ENCODE measurements at places on chromosomes 13 and 19. TPM values are rescaled to one million over a fixed set of nuclear protein-coding genes. Genes with fewer than 3 reads are reported as not detected.

DNA sequence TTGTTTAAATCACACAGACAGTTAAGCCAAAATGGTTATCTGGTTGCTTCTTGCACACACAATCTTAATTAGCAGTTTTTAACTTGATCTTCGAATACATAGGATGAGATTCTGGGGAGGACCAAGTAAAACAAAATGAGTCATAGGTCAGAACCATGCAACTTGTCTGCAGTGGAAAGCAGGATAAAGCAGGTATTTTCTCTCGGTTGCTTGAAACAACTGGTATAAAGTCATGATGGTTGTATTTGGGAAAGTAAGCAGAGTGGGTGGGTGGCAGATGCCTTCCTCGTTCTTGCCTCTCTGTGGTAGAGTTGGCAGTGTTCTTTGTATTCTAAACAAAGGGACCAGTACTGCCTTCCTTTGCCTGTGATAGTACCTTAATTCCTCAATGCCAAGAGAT, 167.0 kb downstream of the COG6 start:
- no peak for DNase-seq

DNA sequence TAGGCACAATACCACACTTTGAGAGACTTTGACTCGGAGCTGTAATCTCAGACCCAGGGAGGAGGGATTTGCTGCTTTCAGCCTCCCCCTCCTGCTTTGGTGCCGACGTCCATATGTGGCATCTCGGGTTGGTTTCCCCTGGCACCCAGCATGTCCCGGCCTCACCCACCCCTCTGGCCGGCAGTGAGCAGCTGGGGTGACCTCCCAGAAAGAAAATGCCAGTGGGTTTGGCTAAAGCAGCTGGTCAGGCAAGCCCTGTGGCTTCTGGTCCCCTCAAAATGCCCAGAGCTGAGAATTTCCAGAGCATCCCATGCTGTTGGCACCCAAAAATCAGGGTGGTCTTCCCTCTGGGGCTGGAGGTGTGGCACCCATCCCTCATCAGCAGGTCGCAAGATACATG, 34.1 kb downstream of the INSR start:
- no peak for DNase-seq

- DNase-seq: no peak
Observed at GRCh38 chr19:35211545-35212230, 16.9 kb downstream of the FAM187B start.

DNA sequence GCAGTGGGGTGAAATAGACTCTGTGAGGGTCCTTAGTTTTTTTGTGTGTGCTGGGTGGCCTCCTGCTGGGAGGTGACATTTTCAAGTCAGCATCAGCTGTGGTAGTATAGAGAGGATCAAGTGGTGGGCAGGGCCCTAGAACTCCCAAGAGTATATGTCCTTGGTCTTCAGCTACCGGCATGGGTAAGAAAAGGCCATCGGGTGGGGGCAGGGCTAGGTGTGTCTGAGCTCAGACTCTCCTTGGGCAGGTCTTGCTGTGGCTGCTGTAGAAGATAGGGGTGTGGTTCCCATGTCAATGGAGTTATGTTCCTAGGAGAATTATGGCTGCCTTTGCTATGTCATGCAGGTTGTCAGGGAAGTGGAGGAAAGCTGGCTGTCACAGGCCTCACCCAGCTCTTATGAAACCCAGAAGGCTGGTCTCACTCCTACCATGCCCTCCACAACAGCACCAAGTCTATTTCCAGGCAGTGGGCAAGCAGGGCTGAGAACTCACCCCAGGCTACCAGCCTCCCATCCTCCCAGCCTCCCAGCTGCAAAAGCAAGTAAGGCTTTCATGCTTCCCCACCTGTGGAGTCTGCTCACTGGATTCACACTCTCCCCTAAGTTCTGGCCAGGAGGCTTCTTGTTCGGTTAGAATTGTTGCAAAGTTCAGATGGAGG, 130.6 kb upstream of the SOX1 start:
- no peak for DNase-seq

- no peak for DNase-seq
Observed at GRCh38 chr13:80256352-80256932, 84.5 kb downstream of the SPRY2 start.

DNA sequence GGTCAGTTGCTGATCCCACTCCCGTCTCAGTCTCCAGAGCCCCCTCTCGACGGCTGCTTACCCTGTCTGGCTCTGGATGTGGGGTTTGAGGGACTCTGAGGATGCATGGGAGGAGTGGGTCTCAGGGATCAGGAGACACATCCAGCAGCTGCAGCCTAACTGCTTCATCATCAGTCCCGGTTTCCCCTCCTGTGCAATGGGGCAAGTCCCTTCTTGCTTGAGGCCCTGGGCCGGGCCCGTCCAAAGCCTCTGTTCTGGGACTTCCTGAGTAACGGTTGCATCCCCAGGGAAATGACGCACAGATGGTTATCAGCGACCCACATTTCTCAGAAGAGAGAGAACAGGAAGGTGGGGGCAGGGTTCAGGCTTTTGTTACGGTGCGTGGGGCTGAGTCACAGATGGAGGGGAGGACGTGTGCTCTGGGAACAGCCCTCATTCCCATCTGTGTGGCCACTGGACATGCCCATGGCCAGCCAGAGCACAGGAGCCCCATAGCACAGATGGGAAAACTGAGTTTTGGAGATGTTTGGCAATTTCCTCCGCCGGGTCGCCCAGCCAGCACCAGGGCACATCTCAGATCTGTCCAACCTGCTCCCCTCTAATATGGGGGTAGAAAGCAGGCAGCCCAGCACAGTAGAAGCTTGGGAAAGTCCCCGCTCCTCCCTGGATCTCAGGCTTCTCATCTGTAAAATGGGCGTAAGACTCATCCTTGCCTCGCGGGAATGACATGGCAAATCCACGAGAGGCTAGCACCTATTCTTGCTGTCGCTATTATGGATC, 19.3 kb downstream of the GNA15 start:
- DNase-seq: peak; percentile 99

DNA sequence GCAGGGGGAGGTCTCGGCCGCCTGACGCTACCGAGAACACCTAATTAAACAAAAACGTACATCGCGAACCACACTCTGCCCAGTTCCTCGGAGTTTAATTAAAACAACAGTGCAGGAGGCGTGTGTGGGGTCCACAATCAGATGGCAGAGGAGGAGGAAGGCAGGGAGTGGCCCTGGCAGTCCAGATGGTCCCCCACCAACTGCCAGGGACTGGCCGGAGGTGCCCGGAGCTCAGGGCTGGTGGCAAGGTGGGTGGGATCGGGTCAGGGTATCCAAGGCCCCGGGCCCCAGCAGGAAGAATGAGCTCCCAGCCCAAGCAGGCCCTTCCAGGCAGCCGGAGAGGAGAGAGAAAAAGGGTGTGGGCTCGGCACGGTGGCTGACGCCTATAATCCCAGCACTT, 71.3 kb downstream of the PTPRS start:
- DNase-seq: no peak

GRCh38 chr19:35134601-35135242, at the start of gene LGI4:
LGI4 (minus strand) TSS chr19:35135059; CDS start chr19:35134680, 379 bp downstream.
- DNase-seq: no peak

- peak; percentile 30 for DNase-seq
Observed at GRCh38 chr19:17778251-17778967, 16.5 kb upstream of the B3GNT3 start.

GRCh38 chr13:26698392-26699196, 62.0 kb downstream of the GPR12 start:
- DNase-seq: peak; percentile 85

Gene F7
- not detected for total RNA-seq

Gene TSHZ3
- total RNA-seq: 10.8 TPM

Gene KRTDAP
- not detected for total RNA-seq

Gene PEG3
- 0.32 TPM for total RNA-seq

Gene GNG7
- not detected for total RNA-seq
